ENCODE measurements at places on chromosomes 1 and 21.

DNA sequence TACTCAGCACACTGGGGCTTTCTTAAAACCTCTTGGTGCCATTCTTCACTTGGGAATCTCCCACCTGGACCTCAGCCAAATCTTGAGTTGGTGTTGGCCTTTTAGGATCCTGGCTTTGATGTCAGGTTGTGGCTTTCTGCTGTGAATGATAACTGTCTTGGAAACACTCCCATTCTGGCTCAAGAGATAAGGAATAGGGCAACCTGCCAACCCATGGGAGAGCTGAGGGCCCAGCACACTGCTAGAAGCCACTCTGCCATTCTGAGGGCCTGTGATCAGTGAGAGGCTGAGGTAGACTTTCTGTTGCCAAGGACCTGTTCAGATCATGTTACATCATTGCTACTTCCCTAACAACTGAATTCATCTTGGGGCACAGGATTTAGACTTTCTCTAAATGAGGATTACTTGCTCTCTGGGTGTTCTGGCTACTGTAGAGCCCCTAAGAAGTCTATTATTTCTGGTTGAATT lies 45.8 kb downstream of the TTC39A start:
- DNase-seq, result no peak

- DNase-seq, result no peak
These were observed 4.3 kb downstream of the TAF5L start for GRCh38 chr1:229621663-229622062.

- DNase-seq, result no peak
These were observed 253.9 kb downstream of the RHOU start for GRCh38 chr1:228989176-228989575.

DNA sequence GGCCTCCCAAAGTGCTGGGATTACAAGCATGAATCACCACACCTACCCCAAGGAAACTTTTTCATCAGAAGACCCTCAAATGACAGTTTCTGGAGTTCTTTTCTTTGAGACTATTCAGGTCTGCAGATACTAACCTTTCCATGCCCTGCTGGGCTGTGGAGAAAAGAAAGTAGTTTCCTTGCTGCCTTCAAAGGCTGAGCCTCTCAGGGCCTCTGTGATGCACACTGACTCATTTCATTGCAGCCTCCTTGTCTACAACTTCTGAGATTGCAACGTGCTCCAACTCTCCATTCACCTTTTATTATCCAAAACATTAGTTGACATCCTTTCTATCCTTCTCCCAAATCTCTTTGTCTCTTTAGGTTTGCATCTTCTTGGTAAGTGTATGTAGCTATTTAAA lies 8.8 kb upstream of the SAMSN1 start:
- DNase-seq, result no peak

All from memory B cell (primary cell).